Stimulated activated CD8-positive, alpha-beta memory T cell treated with anti-CD3 and anti-CD28 coated beads, Interleukin-4, amount 100 ng/mL, for 1 hour (primary cell): ENCODE measurements at places on chromosomes 4 and X.

DNA sequence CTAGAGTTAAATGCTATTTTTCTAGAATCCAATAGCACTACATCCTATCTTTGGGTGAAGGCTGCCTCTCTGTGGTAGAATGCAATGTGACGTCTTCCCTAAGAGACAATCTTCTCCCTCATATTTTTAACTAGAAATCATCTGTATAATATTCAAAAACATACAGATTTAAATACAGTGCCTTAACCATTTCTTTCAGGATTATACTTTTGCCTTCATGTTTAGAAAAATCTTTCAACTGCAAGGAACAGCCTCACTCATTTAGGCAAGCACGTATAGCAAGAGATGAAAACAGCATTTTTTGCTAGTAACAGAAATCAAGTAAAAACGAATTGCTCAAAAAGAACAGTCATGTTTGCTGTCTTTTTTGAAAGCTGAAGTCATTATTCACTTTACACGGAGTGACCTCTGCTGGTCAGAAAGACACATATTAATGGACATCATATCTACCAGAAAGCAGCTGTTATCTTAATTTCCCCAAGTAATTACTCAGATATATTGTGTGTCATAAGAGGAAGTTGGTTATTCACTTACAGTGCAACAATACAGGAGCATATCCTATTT, 422.3 kb downstream of the STPG2 start:
- no peak for DNase-seq

GRCh38 chr4:89754531-89754930, 82.4 kb downstream of the SNCA start:
- no peak for DNase-seq

DNA sequence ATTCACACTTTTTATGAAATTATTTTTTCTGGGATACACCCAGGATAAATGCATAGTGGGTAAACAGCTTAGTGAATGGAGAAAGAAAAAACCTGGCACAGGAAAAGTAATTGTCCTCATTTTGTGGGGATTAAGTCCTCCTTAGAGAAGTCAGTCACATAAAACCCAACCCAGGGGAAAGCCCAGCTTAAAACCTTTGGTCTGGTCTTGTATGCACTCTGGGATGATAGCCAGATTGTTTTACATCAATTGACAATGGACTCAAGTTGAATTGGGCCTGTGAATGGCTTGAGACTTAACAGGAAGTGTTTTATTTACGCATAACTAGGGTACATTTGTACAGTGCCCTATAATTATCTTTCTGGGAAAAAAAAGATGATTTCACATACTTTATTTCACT, 561.3 kb upstream of the GRIA3 start:
- DNase-seq = no peak

DNA sequence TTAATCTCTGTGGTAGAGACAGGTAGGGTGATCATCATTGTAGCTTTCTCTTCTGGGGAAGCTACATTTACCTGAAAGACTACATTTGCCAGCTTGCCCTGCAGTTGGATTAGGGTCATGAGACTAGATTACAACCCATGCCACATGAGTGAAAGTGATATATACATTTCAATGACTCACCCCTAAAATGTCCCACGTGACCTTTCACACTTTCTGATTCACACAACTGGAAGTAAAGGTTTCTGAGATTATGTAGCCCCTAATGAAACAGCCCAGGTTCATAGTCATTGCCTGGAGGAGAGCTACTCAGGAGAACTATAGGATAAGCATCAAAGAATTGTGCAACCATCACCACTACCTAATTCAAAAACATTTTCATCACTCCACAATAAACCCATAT, 17.8 kb downstream of the PDCL2 start:
- no peak for DNase-seq

DNA sequence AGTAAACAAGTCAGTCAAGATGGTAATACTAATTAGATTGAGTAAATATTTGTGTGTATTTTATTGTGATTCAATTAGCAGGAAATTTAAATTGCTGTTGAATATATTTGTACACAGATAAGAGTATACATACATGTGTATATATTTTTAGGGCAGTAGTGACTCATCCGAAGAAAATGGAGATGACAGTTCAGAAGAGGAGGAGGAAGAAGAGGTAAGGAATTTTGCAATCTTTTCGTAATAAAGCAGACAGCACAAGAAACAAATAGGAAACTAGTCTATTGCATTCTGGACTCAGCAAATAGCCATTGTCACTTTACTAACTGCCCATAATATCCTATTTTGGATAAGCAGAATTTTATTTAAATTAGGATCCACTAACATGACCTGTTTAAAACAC, 6.6 kb downstream of the IBSP start:
- no peak for DNase-seq

- no peak for DNase-seq
Measured at GRCh38 chr4:40255393-40256281, 58.8 kb downstream of the RHOH start.

- no peak for DNase-seq
Measured at GRCh38 chrX:123201720-123202119, 17.6 kb downstream of the GRIA3 start.

DNA sequence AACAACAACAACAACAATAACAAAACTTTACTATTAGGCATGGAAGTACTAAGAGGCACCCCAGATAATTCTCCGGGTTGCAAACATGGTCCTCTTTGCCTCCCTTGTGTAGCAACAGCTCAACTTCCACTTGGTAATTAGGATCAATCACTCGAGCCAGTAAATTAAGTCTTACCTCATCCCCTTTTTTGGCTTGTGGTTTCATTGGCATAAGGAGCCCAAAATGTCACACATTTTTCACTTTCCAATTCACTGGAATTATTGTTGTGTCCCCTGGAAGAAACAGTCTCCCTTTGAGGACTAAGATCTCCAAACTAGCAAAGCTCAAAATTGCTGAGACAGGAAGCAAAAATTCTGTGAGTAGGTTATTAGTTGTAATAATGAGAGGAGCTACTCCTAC, 49.2 kb upstream of the HSD17B10 start:
- no peak for DNase-seq

GRCh38 chr4:146165840-146166239, 9.7 kb upstream of the LSM6 start:
- DNase-seq = no peak

DNA sequence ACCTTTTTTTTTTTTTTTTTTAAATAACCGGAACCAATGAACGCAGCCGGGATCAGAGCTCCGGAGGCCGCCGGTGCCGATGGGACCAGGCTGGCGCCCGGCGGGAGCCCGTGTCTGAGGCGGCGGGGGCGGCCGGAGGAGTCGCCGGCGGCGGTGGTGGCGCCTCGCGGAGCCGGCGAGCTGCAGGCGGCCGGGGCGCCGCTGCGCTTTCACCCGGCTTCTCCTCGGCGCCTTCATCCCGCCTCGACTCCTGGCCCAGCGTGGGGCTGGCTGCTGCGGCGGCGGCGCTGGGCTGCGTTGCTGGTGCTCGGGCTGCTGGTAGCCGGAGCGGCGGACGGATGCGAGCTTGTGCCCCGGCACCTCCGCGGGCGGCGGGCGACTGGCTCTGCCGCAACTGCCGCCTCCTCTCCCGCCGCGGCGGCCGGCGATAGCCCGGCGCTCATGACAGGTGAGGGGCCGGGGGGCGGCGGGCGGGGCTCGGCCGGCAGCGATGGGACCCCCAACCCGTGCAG, 337 bp downstream of the STIM2 start:
- no peak for DNase-seq

GRCh38 chr4:156725257-156725656, 246.3 kb downstream of the PDGFC start:
- DNase-seq = no peak

DNA sequence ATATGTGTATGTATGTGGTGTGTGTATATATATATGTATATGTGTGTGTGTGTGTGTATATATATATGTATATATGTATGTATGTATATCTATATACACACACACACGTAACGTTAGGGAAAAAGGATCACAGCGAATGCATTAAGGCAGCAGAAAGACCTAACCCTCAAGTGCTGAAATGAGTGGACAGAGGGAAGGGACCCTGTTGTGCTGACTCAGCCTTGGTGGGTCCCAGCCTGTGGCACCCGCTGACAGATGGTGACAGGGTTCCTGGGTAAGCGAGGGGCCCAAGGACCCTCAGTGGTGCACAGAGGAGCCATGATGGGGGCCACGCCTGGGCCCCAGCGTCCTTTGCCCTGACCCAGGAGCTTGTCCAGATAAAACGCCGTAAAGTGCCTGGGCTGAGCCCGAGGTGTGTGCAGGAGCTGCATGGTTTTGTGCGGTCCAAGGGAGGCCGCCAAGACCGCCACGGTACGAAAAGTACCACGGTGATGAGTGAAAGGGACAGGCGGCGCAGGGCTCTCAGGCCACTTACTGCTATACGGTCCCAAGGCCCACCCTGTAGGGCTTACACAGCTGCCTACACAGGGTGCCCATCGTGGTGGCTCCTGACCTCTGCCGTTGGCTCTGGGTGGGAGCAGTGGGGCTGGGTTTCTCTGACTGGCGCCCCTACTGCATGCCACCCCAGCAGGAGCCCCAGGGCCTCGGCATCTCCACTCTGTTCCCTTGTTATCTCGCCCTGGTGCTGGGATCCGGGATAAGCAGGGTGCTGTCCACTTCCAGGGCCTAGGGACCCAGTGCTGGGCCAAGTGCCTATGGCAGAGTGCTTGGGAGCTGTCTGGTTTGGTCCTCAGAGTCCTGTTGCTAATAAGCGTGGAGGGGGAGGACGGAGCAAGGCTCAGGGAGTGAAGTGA, 10.0 kb downstream of the SH3BP2 start:
- no peak for DNase-seq

GRCh38 chr4:122831515-122832196, 5.0 kb downstream of the FGF2 start:
- no peak for DNase-seq

DNA sequence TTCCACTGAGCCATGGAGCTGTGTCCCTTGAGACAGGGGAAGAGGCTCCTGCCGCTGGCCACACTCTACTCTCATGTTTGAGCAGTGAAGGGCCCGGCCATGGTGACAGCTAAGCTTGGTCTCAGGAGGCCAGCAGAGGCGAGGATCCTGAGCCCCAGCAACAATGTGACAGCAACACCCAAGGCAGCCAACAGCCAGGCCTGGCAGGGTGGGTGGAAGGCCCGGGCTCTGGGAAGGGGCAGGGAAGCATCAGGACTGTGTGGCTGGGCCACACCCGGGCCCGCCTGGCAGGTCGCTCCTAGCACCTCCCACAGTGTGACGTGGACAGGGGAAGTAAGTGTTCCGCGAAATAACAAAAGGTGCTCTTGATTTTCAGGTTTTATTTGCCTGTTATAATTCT, 24.8 kb downstream of the L1CAM start:
- no peak for DNase-seq

DNA sequence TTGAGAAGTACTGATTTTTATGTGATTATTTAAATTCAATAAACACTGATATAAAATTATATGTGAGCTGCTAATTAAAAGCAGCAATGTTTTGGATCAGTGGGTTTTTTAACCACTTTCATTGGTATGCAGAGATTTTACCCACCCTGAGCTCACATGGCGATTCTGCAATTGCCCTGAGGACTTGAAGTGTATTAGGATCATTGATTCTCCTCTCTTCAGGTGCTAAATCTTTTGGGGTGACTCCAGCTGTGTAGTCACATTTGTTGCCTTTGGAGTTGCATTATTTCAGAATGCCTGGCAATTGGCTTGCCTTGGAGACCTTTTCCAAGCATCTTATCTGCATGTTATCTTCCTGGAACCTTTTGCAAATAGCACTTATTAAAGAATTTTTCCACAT, 51.3 kb downstream of the UGT8 start:
- no peak for DNase-seq

DNA sequence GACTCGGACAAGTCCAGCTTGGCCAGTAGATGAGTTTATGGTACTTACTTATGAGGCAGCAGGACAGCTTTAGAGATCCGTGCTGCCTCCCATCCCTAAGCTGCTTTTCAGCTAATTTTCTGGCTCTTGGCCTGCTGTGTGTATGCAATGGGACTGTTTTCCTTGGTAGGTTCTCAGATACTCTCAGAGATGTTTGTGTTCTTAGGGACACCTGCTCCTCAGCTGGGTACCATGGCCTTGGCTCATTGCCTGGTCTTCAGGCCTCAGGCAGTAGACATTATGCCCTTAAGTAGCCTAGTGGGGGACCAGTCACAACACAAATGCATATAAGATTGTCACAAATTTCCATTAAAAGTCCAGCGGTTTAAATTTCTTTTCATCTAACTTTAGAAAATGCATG, 688.0 kb downstream of the PCDH7 start:
- no peak for DNase-seq

- no peak for DNase-seq
Measured at GRCh38 chr4:91373546-91373945, 930.2 kb upstream of the GRID2 start.

GRCh38 chr4:102218656-102219055, 126.6 kb downstream of the SLC39A8 start:
- no peak for DNase-seq

GRCh38 chr4:164095313-164096110, 601.0 kb downstream of the TMA16 start:
- no peak for DNase-seq

GRCh38 chrX:68488657-68489056, 10.2 kb upstream of the YIPF6 start:
- no peak for DNase-seq

DNA sequence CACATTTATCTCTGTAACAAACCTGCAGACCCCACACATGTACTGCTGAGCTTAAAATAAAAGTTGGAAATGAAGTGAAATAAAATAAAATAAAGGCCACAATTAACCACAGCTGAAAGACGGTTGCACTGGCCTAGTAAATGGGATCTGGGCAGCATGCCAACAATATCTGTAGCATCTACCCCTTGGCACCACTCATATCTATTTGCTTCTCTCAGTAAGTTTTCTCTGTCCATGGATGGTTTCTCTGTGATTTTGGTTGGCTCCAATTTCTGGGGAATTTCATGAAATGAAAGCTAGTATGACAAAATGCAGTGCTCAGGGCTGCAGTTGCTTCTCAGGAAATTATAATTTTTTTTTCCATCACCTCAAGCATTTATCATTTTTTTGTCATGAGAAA, 172.0 kb upstream of the IL15 start:
- DNase-seq = no peak

DNA sequence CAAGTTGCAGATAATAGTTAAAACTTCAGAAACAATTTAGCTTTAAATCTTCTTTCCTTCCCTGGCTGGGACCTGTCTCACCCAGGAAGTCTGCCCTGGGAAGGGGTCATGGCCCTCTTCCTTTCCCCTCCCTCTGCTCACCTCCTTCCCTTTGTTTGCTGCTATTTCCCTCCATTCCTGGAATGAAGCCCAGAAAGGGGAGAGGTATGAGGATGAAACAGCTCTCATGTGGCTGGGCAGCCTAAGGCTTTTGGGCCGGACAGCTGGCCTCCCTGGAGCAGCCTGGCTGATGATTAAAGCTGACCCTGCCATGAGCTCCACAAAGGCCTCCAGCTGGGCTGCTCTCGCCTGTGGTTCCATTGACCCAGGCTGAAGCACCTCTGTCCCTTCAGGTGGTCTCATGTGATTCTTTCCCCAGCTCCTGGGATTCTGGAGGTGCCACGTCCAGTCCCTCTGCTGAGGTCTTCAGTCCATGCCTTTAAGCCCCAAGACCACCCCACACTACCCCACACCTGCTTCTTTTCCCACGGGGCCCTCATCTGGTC, 202.1 kb downstream of the PTTG2 start:
- no peak for DNase-seq

- no peak for DNase-seq
Measured at GRCh38 chr4:152606753-152607152, 70.9 kb upstream of the FBXW7 start.

- DNase-seq = no peak
Measured at GRCh38 chr4:169252339-169253112, 18.2 kb downstream of the SH3RF1 start.
